ENCODE measurements at places on chromosomes 5 and 9.

- no peak for DNase-seq
Observed at GRCh38 chr5:10630126-10630525, 66.3 kb downstream of the ANKRD33B start.

- no peak for DNase-seq
Observed at GRCh38 chr5:588406-588995, 23.6 kb upstream of the CEP72 start.

GRCh38 chr9:108621991-108622855, 233.6 kb downstream of the ACTL7B start:
- DNase-seq = no peak

DNA sequence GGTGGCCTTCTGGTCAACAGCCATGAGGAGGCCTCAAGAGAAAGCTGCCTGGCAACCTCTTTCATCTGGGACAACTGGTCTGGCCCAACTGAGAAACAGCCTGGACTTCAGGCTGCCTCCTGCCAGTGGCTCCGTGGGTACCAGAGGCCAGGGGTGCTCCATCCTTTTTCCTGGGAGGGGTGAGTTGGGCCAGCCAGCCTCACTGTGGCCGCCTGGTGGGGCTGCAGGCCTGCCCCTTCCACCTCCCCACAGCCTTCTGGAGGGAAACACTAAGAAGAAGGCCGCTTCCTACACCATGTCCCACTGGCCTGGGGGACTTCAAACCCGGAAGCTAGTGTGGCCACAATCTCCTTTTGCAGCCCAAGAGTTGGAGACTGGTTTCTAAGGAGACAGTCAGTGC, 13.8 kb upstream of the NKD2 start:
- no peak for DNase-seq

- no peak for DNase-seq
Observed at GRCh38 chr9:113989017-113989713, 88.9 kb downstream of the AMBP start.

DNA sequence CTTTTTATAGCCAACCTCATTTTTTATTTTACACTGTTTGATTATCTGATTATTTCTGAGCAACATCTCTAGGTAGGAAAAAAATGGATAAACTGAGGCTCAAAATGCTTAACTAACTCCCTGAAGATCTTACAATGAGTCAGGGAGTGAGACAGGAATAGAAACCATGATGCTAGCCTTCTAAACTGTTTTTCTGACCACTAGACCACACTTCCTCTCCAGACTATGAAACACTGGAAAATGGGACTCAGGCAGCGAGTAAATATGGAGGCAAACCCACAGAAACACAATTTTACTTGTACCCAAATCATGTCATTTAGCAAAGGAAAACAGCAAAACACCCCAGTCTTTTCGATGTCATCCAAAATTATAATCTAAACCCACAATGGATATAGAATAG, 129.9 kb upstream of the ANKH start:
- DNase-seq = no peak

DNA sequence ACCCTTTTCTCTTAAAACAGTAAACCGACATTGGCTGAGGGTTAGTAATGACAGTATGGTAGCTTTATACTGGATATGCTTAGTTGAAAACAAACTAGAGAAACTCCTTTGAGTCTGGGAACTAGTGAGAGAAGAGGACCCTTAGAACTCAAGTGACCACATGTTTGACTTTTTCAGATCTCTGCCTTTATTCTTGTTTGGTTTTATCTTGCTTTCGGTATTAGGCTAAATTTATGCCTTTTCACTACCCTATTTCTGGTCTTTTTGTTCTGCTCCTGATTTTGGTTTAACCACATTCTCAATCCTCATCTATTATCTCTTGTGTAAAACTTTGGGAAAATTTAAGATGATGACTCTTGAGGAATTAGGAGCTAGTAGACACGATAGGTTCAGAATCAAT, 11.0 kb downstream of the SNAPC3 start:
- DNase-seq = no peak

- no peak for DNase-seq
Observed at GRCh38 chr9:107176436-107177151, 106.5 kb upstream of the RAD23B start.

DNA sequence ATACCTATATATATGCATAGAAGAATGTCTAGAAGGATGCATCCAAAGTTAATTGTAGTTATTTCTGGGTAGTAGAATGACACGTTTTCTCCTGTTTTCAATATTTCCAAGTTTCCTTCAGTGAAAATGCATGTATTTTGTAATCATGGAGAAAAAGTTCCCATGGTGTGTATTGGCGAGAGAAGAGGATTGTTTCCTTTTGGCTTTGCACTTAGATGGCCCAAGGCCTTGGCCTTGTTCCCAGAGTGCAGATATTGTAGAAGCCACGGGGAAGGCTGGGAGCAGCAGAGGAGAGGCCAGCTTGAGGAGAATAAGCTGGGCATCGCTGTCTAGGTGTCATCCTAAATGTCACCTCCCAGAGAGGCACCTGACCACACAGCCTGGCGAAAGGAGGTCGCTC, 44.0 kb downstream of the IRF1 start:
- no peak for DNase-seq

- peak; percentile 11 for DNase-seq
Observed at GRCh38 chr5:43110606-43111170, 10.0 kb upstream of the ZNF131 start.

- DNase-seq = peak; percentile 77
Observed at GRCh38 chr9:137217276-137218211, 4.5 kb downstream of the RNF208 start.

DNA sequence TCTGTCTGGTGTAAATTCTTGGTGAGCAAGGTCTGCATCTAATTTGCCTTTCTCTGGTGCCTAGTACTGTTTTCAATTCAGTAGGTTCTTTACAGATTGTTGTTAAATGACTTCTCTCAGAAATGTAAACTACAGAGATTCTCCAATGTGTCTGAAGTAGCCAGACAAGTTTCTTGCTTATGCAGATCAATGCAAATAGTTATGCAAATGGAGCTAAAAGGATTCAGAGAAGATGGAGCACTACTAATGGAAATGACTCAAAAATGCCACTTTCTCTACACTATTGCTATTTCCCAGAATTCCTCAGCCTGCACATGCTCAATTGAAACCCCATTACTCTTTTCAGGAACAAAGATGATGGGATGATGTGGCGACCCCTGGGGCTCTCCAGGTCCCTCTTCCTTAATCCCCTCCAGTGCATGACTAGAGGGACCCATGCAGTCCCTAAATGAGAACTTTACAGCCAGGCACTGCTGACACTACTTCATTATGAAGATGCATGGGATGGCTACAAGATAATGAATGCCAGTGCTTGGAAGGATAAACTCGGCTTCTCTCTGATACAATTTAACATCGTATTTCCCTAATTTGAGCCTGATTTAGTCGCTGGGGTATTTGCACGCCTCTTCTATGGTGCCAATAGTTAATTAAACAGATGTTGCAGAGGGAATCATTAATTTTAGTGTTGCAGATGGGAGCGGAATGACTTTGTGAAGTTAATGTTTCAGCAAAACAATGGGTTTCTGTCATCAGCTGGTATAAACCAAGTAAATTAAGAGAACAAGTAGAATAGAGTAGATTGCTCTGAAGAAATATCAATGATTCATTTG, 753.2 kb downstream of the TLR4 start:
- no peak for DNase-seq

- DNase-seq = no peak
Observed at GRCh38 chr5:17169507-17169906, 47.9 kb upstream of the BASP1 start.

DNA sequence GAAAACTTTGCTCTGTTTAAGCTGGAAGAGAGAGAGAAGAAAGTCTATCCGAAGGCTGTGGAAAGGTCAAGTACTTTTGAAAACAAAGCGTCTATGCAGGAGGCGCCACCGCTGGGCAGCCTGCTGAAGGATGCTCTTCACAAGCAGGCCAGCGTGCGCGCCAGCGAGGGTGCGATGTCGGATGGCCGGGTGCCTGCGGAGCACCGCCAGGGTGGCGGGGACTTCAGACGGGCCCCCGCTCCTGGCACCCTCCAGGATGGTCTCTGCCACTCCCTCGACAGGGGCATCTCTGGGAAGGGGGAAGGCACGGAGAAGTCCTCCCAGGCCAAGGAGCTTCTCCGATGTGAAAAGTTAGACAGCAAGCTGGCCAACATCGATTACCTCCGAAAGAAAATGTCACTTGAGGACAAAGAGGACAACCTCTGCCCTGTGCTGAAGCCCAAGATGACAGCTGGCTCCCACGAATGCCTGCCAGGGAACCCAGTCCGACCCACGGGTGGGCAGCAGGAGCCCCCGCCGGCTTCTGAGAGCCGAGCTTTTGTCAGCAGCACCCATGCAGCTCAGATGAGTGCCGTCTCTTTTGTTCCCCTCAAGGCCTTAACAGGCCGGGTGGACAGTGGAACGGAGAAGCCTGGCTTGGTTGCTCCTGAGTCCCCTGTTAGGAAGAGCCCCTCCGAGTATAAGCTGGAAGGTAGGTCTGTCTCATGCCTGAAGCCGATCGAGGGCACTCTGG, 32.6 kb downstream of the CD180 start:
- DNase-seq = no peak

- DNase-seq = no peak
Observed at GRCh38 chr5:65075623-65076250, 307.0 kb downstream of the CWC27 start.
